ENCODE measurements at places on chromosomes 3 and 15.
A peak's percentile ranks its signal among the peaks of the same experiment; 100 is the strongest.

GRCh38 chr3:125261031-125261430, 48.5 kb upstream of the SLC12A8 start:
- no peaks in the 10 kb centered on the region for H3K27me3 ChIP-seq
- no peak overlapping the region for H3K4me3 ChIP-seq
- H3K27ac ChIP-seq = no peak overlapping the region

DNA sequence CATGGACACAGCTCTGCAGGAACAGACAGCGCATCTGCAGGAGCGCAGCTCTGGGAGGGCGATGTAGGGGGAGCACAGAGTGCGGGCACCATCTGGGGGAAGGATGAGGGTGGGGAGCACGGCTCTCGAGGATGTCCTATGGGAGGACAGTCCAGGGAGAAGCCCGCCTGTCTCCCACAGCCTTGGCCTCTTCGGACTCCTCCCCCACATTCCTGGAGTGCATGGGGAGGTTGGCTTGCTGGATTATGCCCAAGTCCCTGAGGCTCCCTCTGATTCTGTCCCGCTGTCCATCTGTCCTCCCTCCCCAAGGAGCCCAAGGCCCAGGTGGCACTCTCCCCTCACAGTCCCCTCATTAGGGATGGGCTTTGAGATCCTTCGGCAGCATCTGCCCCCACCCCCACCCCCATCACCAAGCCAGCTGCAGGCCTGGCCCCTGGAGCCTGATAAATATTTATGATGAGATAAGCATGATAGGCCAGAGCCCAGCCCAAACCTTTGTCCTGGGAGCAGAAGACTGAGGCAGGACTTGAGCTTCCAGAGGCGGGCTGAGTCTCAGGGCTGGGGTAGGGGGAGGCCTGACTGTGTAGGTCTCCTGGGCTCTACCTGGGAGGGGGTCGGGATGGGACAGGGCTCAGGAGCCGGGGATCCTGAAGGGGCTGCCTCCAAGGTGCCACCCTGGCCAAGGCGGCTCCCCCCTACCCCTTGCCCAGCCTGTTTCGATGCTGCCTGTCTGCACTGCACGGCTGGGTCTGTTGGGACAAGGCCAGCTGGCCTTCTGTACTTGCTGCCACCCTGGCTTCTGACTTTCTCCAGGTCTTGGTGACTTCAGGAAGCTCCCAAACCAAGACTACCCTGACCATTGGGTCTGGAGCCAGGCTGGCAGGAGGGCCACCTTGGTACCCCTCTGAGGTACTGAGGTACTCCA, 28.6 kb upstream of the SEMA3F start:
- peaks cover 56% of the 10 kb centered on the region for H3K4me1 ChIP-seq
- no peaks in the 10 kb centered on the region for H3K36me3 ChIP-seq
- peak overlapping the region; percentile 90 for H3K27ac ChIP-seq
- H3K27me3 ChIP-seq = no peaks in the 10 kb centered on the region
- DNase-seq = no peak

- H3K27ac ChIP-seq = no peak overlapping the region
- no peak for DNase-seq
- no peaks in the 10 kb centered on the region for H3K27me3 ChIP-seq
- H3K4me3 ChIP-seq = no peak overlapping the region
- no peaks in the 10 kb centered on the region for H3K4me1 ChIP-seq
Measured at GRCh38 chr15:39621210-39621609, 40.3 kb downstream of the THBS1 start.

DNA sequence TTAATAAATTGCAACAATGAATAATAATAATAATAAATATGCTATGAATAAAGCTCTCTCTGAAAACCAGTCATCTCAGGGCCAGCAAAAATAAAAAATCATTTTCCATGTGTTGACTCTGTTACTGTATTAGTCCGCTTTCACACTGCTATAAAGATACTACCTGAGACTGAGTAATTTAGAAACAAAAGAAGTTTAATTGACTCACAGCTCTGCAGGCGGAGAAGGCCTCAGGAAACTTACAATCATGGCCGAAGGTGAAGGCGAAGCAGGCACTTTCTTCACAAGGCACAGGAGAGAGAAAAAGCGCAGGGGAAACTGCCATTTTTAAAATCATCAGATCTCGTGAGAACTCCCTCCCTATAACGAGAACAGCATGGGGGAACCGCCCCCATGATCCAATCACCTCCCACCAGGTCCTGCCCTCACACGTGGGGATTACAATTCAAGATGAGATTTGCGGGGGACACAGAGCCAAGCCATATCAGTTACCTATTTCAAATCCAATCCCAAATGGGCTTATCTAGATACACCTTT, 224.1 kb downstream of the IGSF11 start:
- H3K36me3 ChIP-seq = no peaks in the 10 kb centered on the region
- H3K4me3 ChIP-seq = no peak overlapping the region
- DNase-seq = no peak
- peaks cover 3% of the 10 kb centered on the region for H3K4me1 ChIP-seq
- no peak overlapping the region for H3K27ac ChIP-seq

GRCh38 chr15:67831363-67831762, 6.1 kb downstream of the SKOR1 start:
- no peak overlapping the region for H3K4me3 ChIP-seq
- H3K36me3 ChIP-seq = no peaks in the 10 kb centered on the region
- DNase-seq = no peak
- H3K27ac ChIP-seq = no peak overlapping the region
- peaks cover 32% of the 10 kb centered on the region for H3K4me1 ChIP-seq
- H3K27me3 ChIP-seq = peaks cover 86% of the 10 kb centered on the region

DNA sequence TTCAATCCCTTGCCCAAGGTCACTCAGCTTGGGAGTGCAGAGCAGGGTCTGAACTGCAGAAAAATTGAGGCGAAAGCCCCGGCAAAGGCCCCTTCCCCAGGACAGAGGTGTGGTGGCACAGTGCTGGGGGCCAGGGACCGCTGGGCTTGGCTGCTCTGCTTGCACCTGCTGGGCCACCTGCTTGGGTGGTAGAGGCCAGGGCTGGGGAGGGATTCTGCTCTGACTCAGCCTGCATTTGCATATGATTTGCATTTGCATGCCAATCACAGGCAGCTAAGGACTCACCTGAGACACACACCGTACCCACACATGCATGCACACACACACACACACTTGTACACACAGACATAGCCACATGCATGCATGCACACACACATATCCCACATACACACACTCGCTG, 9.9 kb downstream of the GRM2 start:
- H3K36me3 ChIP-seq = no peaks in the 10 kb centered on the region
- H3K4me1 ChIP-seq = no peaks in the 10 kb centered on the region
- no peak overlapping the region for H3K4me3 ChIP-seq
- no peak for DNase-seq
- H3K27ac ChIP-seq = no peak overlapping the region

- DNase-seq = no peak
- H3K27ac ChIP-seq = peak overlapping the region; percentile 39
- no peak overlapping the region for H3K4me3 ChIP-seq
Measured at GRCh38 chr3:141292356-141293058, 60.9 kb downstream of the PXYLP1 start.

- no peak overlapping the region for H3K27ac ChIP-seq
- H3K4me3 ChIP-seq = no peak overlapping the region
- H3K4me1 ChIP-seq = peaks cover 15% of the 10 kb centered on the region
- H3K36me3 ChIP-seq = peaks cover 24% of the 10 kb centered on the region
- no peaks in the 10 kb centered on the region for H3K27me3 ChIP-seq
Measured at GRCh38 chr15:63260791-63261190, 16.6 kb upstream of the APH1B start.

DNA sequence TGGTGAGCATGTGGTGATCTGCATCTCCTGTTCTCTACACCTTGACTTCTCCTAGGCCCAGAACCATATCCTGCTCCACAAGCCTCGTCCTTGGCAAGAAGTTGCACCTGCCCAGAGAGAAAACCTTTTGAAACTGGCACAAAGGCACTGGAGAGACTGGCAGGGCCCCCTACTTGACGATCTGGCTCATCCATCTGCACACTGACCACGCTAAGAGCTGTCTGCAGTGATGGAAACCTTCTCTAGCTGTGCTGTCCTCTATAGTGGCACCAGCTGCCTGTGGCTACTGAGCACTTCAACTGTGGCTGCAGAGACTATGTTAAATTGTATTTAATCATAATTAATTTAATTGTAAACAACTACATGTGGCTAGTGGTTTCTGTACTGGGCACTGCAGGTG, 26.2 kb upstream of the SRP14 start:
- no peak overlapping the region for H3K4me3 ChIP-seq
- no peaks in the 10 kb centered on the region for H3K27me3 ChIP-seq
- no peak overlapping the region for H3K27ac ChIP-seq
- no peak for DNase-seq
- H3K4me1 ChIP-seq = peaks cover 14% of the 10 kb centered on the region
- H3K36me3 ChIP-seq = no peaks in the 10 kb centered on the region

DNA sequence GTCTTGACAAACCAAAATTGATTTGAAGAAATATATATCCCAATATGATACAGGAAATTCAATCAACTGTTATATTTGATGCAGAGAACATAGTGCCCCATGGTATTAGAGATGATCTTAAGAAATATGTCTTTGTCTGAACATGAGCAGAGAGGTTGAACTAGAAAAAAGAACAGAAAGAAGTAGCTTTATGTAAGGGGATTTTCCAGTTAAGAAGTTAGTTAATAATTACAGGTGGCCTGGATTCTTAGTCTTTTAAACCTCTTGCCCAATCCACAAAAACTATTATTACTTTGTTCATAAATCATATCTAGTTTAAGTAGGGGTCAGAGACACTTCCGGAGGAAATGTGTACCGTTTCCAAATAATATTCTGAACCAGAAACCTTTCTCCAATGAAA, 1186.7 kb upstream of the EPHA6 start:
- peaks cover 21% of the 10 kb centered on the region for H3K4me1 ChIP-seq
- no peak overlapping the region for H3K4me3 ChIP-seq
- H3K27ac ChIP-seq = no peak overlapping the region
- no peaks in the 10 kb centered on the region for H3K27me3 ChIP-seq
- no peaks in the 10 kb centered on the region for H3K36me3 ChIP-seq

- H3K27ac ChIP-seq = no peak overlapping the region
- no peak overlapping the region for H3K4me3 ChIP-seq
- DNase-seq = no peak
- H3K4me1 ChIP-seq = peaks cover 59% of the 10 kb centered on the region
- peaks cover 3% of the 10 kb centered on the region for H3K36me3 ChIP-seq
Measured at GRCh38 chr3:128359060-128359664, 107.5 kb downstream of the DNAJB8 start.

DNA sequence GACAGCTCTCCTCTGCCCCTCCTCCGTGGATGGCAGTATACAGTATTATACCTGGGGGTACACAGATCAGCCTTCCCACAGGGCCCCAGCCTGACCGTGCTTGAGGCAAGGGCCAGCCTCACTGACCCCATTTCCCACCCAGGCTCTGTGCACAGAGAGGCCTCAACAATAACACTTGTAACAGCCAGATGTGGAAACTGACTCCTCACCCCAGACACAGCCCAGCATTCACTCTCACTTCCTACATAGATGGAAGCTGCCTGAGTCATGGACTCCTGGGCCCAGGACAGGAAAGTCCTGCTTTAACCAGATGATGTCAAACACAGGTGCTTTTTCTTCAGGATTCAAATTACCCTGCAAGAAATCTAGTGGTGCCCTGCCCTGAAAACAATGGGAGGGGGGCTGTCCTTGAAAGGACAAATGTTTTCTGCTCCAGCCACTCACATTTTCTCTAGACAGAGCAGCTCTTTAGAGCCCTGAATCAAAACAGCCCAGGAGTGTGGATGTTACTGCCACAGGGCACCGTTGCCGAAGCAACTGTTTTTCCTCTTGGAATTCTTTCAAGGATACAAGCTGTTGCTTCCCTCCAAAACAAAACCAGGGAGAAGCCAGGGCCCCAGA, 16.4 kb downstream of the CCDC12 start:
- no peak overlapping the region for H3K4me3 ChIP-seq
- no peak for DNase-seq
- H3K4me1 ChIP-seq = peaks cover 49% of the 10 kb centered on the region
- H3K27me3 ChIP-seq = no peaks in the 10 kb centered on the region

DNA sequence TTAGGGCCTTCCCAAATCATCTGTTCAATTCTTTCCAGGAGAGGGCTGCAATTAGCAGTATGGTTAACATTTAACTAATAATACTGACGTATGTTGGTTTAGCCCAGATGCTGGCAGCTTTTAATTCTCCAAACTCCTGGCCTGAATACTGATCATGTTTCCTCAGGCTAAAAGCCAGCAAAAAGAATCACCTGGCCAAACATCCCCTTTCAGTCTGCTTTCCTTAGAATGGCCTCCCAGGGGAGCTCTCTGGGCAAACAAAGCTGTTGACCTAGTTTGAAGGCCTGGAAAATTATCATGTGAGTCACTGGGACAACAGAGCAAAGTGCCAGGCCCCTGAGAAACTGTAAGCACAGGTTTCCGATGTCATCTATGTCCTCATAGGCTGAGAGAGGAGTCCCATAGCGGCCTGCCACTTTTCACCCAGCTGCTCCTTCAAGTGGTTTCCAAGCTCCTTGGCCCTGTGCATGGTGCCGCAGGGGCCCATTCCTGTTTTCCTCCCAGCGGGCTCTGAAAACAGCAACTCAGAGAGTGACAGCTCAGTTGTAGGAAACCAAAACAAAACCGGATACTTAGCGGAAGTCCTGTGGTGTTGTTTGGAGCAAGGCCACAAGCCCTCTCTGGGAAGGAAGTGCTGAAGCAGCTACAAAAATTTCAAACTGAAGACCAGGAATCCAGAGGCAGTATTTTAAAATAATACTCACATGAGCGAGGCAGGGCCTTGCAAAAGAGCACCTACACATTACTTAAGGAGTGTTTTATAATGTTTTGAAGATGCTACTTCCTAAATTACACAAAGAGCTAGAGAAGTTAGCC, 36.5 kb upstream of the RAB11A start:
- peaks cover 13% of the 10 kb centered on the region for H3K4me1 ChIP-seq
- DNase-seq = no peak
- no peaks in the 10 kb centered on the region for H3K27me3 ChIP-seq
- H3K4me3 ChIP-seq = no peak overlapping the region
- no peaks in the 10 kb centered on the region for H3K36me3 ChIP-seq

- no peak for DNase-seq
- H3K27me3 ChIP-seq = no peaks in the 10 kb centered on the region
- no peak overlapping the region for H3K4me3 ChIP-seq
- peaks cover 37% of the 10 kb centered on the region for H3K4me1 ChIP-seq
- peak overlapping the region; percentile 48 for H3K27ac ChIP-seq
- H3K36me3 ChIP-seq = peaks cover 24% of the 10 kb centered on the region
Measured at GRCh38 chr3:73404435-73404834, 220.3 kb downstream of the PDZRN3 start.

DNA sequence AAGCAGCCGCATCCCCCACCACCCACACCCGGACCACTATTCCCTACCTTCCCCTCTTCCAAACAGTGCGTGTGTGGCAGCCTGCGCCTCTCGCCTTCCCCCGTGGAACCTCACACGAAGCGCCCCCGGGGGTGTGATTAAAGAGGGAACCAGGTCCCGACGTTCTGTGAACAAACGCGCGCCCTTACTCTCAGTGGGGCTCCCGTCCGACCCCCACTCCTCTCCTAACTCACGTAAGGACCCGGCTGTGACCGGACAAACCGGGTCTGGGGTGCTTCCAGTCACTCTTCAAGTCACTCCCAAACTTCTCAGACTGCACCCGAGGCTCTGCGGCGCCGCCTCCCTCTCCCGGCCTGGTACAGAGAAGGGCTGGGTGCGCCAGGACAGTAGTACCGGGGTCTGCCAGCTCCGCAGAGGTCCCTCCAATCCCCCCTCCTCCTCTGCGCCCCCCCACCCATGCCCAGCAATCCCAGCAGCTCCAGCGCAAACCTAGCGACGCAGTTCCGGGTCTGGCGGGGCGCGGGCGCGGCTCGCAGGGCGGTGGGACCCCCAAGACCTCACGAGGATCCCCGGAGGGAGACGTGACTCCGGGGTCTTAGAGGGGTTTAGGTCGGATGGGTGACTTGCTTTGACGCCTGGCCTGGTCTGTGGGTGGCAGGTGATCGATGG, 574 bp downstream of the DUOXA1 start:
- no peak overlapping the region for H3K27ac ChIP-seq
- no peak for DNase-seq
- peaks cover 94% of the 10 kb centered on the region for H3K27me3 ChIP-seq
- peak overlapping the region; percentile 58 for H3K4me3 ChIP-seq

Measured in mesothelial cell of epicardium (in vitro differentiated cells).